ENCODE measurements at places on chromosomes 1 and 21.

- DNase-seq, result no peak
Observed at GRCh38 chr1:20124456-20125057, 5.2 kb upstream of the PLA2G2D start.

GRCh38 chr1:219563568-219563967 lies 49.3 kb downstream of the ZC3H11B start:
- DNase-seq, result no peak

DNA sequence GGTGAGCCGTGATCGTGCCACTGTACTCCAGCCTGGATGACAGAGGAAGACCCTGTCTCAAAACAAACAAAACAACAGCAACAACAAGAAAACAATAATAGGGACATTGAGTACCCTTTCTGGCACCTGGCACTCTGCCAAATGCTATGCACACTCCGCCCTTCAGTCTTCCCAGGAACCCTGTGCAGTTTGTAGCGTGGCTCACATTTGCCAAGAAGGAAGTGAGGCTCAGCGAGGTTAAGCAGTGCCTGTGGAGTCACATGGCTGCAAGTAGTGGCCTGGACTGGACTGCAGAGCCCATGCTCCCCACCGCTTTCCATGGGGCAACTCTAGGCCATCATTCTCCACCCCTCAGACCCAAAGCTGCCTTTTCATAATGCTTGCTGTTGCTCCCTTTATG lies 5.3 kb upstream of the EVA1B start:
- no peak for DNase-seq

- DNase-seq, result no peak
Observed at GRCh38 chr1:85464497-85465098, 361 bp downstream of the DDAH1 start.

- DNase-seq, result no peak
Observed at GRCh38 chr1:165342587-165342986, 13.9 kb downstream of the LMX1A start.

- DNase-seq, result no peak
Observed at GRCh38 chr1:248792342-248792741, 33.4 kb downstream of the SH3BP5L start.

DNA sequence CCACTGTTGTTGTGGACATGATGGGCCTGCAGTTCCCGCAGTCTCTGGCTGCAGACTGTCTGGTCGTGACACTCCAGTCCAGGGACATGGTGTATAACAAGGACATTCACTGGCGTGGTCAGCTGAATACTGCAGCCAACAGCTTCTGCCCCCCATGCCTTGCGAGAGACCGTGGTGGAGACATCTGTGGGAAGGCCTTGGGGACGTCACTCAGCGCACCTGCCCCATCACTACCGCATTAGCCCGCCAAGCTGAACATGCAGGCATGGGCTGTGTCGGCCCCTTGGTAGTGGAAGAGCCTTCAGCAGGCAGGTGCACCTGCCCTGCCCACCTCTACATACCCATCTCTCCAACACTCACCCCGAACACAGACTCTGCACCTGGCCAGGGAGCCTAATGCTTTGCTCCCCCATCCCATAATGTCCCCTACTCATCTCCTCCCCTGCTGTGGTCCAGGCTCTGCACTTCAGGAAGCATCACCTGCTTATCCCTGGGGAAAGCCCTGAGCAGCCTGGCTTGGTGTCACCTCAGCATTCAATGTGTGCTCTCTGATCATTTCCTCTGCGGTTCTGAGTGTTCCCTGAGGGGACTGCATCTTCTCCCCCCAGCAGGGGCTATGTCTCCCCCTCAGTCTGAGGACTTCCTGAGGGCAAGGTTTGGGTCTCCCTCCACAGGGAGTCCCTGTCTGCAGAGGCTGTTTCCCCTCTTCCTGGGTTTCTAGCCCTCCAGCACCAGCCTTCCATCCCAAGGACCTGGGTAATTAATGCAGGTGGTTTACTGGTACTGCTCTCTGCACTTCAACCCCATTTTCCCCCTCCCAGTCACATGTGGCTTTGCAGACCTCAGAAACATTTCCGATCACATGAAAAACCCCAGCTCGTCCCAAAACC lies 3.2 kb downstream of the PGLYRP4 start:
- DNase-seq, result no peak

GRCh38 chr1:162070094-162070748 lies 730 bp downstream of the NOS1AP start:
- DNase-seq, result no peak

DNA sequence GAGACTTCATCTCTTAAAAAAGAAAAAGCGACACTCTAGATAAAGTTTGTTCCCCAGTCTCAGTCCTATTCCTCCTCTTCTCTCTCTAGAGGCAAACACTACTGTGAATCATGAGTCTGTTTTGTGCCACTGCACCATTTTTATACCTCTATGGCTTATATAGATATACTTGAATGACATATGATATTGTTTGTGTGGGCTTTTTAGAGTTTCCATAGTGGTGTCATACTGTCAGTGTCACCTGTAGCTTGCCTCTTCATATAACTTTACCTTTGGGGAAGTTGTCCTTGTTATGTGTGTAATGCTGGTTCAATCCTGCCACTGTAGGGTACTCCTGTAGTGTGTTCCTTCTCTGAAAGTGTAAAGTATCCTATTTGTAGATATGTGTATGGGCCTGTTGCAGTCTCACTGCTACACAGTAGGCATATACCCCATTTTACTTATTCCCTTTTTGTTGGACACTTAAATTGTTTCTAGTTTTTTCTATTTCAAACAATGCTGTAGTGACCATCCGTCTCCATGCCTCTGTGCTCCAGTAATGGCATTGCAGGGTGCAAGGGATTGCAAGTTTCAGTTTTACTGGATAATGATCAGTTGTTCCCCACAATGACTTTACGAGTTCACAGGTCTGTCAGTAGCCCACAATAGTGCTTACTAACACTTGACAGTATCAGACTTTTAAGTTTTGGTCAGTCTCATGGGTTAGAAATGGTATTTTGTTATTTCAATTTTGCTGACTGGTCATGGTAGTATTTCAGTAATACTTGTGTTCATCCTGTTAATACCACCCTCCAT lies 2.7 kb downstream of the PRMT2 start:
- no peak for DNase-seq

- DNase-seq, result no peak
Observed at GRCh38 chr1:50967416-50968157, 2.5 kb upstream of the CDKN2C start.

DNA sequence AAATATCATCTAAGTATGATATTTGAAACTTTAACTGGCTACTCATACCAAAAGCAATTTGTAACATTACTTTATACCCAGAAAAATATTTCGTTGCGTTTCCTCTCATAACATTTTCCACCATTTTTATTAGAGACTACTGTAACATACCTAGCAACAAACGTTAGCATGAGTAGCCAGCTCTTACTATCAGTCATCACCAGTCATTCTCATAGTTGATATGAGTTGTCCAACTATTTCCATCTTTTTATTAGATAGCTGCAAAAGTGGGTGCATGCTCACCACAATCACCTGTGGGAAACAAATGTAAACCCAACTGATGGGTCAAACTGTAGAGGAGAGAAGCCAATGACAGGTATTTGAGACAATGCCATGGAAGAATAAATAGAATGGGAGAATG lies 114.6 kb downstream of the AKT3 start:
- no peak for DNase-seq

DNA sequence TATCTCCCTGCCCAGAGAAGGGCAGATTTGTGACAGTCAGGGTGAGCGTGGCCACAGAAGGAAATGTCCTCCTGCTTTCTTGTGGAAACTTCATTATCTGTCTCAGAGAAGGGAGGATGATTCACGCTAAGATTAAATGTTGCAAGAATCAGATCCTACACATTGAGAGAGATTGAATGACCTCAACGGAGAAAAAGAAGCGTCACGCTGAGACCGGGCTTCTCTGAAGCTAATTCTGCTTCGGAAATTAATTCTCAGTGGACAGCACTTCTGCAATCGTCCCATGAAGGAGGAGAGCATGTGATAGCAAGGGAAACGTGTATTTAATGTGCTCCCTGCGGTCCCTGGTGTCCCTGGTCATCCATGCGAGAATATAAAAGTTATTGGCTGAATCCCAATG lies 19.8 kb upstream of the C1orf21 start:
- no peak for DNase-seq

- DNase-seq, result no peak
Observed at GRCh38 chr1:228793032-228793431, 57.8 kb downstream of the RHOU start.

DNA sequence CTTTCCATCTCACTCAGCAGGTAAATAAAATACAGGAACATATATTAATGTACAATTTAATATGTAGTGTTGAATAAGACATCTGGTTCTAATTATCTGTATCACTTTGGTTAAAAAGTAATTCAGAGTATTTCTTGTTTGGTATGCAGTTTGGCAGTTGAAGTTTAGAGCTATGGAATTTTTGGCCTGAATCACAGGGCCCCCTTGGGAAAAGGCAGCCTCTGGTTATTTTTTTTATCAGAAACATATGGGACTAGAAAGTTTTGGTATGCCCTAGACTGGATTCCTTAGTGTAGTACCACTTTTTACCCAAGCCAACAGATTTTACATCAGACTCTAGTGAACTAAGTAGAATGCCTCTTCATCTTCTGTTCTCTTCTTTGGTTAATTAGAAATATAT lies 26.4 kb downstream of the CNST start:
- DNase-seq, result no peak

- DNase-seq, result no peak
Observed at GRCh38 chr1:4971666-4972065, 317.3 kb downstream of the AJAP1 start.

GRCh38 chr1:171845998-171846397 lies 4.7 kb downstream of the DNM3 start:
- DNase-seq, result no peak

DNA sequence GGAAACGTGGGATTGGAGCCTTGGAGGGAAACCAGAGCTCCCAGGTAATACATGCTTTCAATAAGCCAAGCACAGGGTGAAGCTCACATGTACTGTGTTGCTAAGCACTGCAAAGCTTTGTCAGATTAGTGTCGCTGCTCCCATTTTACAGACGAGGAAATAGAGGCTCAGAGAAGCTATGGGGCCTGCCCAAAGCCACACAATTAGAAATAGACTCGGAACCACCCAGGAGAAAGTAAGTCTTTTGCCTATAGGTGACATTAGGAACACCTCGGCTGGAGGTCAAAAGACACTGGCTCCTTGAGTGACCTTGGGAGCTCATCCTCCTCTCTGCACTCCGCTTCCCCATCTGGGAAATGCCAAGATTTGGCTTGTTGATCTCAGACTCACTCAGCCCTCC lies 175.6 kb upstream of the ZC3H12A start:
- no peak for DNase-seq

DNA sequence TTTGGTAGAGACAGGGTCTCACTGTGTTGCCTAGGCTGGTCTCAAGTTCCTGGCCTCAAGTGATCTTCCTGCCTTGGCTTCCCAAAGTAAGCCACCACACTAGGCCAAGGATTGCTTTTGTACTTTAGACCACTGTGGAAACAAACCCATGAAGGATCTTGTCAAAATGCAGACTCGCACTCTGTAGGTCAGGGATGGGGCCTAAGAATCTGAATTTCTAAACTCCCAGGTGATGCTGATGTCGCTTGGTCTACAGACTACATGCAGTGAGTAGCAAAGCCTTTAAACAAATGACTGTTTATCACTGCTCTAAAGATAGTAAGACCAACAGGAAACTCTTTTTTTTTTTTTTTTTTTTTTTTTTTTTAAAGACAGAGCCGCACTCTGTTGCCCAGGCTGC lies 54.1 kb upstream of the MUTYH start:
- DNase-seq, result no peak

DNA sequence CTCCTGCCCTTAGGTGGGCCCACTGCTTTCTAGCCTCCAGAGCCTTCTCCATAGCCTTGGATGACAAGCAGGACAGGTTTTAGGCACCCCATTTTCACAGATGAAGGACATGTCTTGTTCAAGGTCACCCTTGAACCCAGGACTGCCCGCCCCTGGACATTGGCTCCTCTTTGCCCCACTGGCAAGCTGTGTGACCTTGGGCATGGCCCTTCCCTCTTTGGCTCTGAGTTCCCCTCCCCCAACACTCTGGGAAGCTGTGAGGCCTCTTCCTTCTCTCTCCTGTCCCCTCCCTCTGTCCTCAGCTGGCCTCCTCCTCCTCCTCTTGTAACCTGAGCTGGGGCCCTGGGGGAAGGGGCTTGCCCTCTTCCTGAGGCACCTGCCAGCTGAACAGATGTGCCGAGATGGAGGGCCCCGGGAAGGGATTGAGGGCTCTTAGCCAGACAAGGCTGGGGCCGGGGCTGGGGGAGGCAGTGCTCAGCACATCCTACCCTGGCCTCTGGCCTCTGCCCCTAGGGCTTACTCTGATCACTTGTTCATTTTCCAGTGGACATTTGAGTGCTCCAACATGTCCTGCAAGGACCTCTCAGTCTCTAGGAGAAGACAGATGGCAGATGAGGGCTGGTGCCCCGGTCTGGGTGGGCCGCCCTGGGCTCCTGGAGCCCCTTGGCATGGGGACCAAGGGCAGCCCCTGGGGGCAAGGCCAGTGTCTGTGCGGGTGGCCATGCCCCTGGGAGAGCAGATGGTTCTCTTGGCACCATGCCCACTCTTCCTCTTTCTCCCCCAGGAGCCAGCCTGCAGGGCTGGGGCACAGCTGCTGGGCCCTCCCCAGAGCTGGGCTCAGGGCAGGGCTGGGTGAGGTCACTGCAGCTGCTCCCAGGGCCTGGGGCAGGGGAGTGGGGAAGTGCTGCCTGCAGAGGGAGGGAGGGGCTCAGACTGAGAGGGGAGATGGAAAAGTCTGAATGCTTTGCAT lies 10.7 kb downstream of the FOXO6 start:
- no peak for DNase-seq

- no peak for DNase-seq
Observed at GRCh38 chr1:246503341-246503740, 3.7 kb downstream of the SMYD3 start.
